ENCODE measurements at places on chromosomes 11 and 22.
A peak's percentile ranks its signal among the peaks of the same experiment; 100 is the strongest.

DNA sequence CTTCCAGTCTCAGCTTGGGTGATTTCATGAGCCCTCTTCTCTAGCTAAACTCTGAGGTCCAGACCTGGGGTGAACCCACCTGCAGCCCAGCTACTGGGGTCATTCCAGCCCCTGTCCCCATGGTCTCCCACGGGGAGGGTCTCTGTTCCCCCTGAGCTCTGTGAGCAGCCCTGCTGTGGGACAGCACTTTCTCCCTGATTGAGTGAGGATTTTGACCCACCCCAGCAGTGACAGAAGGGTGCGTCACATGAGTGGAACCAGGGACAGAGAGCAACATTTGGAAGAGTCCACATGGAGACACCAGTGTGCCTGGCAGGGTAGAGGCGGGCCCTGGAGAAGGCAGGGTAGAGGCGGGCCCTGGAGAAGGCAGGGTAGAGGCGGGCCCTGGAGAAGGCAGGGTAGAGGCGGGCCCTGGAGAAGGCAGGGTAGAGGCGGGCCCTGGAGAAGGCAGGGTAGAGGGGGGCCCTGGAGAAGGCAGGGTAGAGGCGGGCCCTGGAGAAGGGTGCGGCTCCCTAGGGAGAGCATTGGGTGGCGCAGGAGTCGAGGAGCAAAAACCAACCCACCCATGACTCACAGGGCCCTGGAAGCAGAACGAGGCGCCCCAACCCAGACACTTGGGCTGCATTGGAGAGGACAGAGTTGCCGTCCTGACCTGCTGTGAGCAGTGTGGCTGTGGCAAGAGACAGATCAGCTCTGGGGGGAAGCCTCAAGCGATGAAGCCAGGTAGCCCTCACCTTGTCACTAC is 227.7 kb upstream of the B3GAT1 start:
- DNase-seq: no peak

DNA sequence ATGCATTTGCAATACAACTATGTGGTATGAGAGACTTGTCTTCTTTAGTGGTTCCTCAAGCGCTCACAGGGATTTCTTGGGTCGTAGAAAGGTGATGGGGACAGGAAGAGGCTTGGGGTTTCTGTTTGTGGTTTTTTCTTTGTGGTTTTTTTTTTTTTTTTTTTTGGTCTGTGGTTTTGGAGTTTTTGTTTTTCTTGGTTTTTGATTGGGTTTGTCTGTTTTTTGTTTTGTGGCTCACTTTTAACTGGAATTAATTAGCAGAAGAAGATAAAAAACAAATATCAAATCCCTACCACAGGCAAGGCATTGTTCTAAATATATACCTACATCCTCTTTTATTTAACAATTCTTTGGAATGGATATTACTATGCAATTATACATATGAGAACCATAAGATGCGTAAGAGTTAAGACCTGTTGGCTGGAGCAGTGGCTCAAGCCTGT is 5.5 kb downstream of the TTC28 start:
- no peak for DNase-seq

DNA sequence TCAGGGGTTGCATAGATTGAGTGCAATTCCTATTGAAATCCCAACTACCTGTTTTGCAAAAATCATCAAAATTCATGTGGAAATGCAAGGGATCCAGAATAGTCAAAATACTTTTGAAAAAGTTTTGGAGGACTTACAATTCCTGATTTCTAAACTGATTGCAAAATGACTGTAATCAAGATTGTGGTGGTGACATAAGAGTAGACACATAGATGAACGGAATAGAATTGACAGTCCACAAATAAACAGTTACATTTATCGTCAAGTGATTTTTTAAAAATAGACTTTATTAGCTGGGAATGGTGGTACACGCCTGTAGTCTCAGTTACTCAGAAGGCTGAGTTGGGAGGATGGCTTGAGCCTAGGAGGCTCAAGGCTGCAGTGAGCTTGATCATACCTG is 2.6 kb upstream of the SLC7A4 start:
- DNase-seq: peak; percentile 9

- no peak for DNase-seq
Measured at GRCh38 chr11:134349109-134349801, 17.5 kb downstream of the GLB1L2 start.

DNA sequence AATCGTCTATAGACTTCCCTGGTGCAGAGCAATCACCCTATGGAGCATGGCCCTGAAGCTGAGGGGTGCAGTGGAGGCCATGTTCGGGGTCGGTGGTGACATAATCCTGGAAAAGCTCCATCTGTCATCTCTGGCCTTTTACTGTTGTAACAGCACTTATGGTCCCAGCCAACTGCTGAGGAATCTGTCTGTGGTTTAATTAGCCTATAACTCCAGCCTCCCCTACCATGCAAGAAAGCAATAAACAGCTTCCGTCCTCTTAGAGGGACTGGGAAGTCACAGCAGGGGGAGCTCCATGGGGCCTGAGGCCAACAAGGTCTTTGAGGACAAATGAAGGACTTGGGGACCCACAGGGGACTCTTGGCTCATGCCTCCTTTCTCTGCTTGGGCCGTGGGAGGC is 159.1 kb upstream of the NECTIN1 start:
- DNase-seq: no peak

- DNase-seq: no peak
Measured at GRCh38 chr11:123233280-123233974, 38.4 kb upstream of the CLMP start.

GRCh38 chr11:47156333-47156732 is 20.3 kb downstream of the ARFGAP2 start:
- no peak for DNase-seq

GRCh38 chr11:111829185-111829968 is 42.0 kb downstream of the ALG9 start:
- DNase-seq: no peak

DNA sequence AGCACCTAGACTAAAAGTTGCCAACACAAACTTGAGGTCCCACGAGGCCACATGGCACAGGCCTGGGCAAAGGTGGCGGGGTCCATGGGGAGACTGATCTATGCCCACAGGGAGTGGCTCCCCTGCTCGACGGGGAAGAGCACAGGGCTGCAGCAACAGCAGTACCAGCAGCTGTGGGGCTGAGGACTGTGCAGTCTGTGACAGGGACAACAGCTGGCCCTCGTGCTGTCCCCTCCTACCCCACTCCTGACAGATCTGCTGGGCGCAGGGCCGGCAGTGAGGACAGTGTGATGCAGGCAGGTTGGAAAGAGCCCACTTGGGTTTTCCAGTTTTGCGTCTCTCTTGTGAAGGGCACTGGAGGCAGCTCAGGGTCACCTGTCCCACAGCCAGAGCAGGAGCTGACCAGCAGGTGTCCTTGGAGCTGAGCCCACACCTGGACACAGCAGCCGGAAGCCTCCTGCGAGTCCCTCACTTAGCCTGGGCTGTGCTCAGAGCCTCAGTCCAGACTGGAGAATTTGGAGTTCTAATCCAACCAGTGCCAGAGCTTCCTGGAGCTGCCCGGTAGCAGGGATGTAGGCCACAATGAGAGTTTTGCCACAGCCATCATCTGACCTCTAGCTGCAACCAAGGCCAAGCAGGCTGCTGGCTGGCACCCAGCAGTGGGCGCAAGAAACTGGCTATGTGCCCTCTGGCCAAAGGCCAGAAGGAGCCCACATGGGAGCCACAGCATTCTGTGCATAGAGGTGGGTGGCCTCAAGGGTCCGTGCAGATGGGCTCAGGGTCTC is 3.6 kb upstream of the GAS2L1 start:
- no peak for DNase-seq

DNA sequence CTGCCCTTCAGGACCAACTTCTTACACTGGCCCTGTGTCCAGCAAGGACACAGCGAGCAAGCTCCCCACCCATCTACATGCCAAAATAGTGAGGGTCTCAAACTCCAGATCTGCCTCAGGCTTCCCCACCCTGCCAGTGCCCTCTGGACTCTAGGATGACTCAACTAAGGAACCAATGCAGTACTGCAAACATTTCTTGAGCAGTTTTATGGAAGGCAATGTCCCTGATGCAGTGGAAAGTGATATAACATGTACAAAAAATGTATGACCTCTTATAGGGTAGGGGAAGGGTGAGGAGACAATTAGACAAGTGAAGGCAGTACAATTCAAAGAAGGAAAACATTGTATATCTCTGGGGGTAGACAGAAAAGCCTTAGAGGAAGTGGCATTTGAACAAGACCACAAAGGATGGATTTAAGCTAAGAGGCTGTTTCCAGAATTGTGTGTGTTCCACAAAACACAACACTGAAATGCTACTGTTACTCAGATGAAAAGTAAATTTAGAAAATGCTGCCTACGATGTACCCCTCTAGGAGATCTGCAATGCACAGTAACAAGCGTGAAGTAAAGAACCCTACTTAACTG is 47.3 kb downstream of the RAB30 start:
- no peak for DNase-seq

DNA sequence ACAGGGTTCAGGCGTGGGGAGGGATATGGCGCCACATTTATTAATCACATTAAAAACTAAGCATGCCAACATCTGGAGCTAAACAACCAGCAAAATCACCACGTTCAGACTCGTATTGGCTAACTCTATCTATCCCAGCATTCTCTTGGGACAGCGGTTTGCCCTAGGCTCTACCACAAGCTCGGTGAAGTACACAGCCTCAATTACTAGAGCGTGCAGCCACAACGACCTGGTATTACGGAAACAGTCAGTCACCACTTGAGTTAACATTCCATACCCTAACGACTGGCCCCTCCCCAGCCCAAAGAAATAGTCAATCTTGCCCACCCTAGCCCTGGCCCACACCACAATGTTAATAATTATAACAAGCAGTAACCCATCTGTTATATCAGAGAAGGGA is 32.1 kb downstream of the APOL5 start:
- DNase-seq: no peak

DNA sequence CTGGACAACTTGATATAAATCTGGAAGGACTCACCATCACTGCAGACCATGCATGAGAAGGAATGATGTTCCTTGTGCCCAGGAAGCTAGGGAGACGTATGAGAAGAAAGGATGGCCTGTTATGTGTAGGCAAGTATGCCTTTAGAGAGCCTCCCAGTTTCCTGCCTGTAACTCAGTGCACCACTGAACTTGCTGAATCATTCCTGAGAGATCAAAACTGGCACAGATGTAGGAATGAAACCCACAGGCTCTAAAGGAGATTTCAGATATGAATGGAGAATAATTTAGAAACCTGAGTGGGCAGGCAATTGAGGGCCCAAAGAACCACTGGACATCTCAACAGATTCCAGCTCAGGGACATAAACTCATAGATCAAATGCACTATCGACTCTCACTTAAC is 38.4 kb upstream of the PRSS23 start:
- DNase-seq: no peak

- no peak for DNase-seq
Measured at GRCh38 chr11:130908770-130909625, 7.3 kb downstream of the SNX19 start.

DNA sequence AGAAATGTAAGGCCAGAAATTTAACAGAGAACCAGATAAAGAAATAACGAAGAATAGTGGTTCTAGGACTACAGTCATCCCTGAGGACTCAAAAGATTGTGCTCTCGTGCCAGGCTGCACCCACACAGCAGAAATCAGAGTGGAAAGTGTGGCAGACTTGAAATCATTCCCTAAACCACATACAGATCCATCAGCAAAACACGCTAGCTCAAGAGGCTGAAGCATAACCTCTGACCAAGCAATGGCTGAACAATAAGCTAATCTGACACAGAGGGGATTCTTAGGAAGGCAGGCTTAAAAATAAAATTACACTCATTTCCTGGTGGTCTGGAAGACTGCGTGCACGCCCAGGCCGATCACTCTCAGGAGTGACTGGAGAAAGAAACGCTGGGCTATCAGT is 19.0 kb downstream of the NCF4 start:
- no peak for DNase-seq
